EH (cell line): ENCODE measurements at places on chromosomes 5 and 9.

GRCh38 chr5:61534481-61535267, 202.6 kb downstream of the ZSWIM6 start:
- no peak for DNase-seq

- DNase-seq = no peak
Measured at GRCh38 chr5:168086746-168087145, 204.7 kb upstream of the WWC1 start.

DNA sequence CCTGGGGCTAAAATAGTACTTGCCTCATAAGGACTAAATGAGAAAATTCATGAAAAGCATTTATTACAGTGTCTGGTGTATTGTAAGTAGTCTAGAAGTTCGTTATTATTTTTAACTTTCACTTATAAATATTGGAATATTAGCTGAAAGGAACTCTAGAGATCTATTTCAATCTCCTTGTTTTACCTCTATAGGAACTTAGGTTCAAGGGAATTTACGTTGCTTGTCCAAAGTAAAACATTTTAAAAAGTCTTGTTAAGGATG, 55.5 kb downstream of the GARNL3 start:
- no peak for DNase-seq

GRCh38 chr5:94893412-94894135, 275.1 kb downstream of the SLF1 start:
- DNase-seq = peak; percentile 2

- no peak for DNase-seq
Measured at GRCh38 chr5:141850786-141851185, 27.4 kb downstream of the PCDH1 start.

GRCh38 chr5:73170522-73170921, 2.5 kb upstream of the TMEM174 start:
- DNase-seq = peak; percentile 45

DNA sequence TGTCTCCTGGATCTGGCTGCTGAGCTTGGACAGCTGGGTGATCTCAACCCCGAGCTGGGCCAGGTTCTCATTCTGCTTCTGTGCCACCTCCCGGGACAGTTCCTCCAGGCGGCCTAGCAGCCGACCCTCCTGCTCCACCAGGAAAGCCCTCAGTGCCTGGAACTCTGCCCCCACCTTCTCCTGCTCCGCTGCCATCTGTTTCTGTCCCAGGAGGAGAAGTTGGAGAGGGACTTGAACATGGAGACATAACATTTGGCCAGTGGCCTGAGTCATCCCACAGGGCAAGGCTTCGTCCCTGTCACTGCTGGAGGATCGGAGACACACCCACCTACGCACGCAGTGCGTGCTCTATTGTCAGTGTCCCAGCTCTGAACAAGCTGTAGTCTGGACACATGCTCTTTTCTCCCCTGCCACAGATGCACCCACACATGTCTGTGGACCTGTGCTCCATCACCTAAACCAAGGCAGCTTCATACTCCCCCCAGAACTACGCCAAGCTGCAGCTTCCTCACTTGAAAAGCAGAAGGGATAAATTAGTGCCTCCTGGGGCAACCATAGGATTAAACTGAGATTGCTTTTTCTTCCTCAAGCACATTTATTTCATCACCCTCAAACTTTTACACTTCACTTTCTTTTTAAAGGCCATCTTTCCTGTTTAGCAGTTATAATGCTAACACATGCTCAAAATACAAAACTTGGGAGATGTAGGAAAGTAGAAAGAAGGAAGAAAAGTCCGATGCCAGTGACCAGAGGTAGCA, 4.9 kb downstream of the TRIM7 start:
- no peak for DNase-seq

DNA sequence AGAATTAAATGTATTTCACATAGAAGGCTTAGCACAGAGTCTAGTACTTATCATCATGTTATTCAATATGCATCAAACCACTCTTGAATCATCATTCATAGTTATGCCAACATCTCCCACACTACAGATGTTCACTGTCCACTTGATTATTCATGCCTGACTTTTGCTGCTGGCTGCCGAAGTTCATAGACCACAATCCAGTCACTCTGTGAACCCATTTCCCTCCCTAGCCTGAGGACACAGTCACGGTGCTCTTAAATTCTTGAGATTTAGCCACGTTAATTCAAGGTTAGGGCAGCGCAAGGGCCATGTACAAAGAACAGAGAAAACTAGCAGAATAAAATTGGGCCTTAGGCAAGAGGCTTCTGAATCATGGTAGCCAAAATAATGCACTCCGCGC, 32.4 kb downstream of the ABCA1 start:
- peak; percentile 89 for DNase-seq

- no peak for DNase-seq
Measured at GRCh38 chr9:96080364-96080763, 204.9 kb downstream of the ERCC6L2 start.

DNA sequence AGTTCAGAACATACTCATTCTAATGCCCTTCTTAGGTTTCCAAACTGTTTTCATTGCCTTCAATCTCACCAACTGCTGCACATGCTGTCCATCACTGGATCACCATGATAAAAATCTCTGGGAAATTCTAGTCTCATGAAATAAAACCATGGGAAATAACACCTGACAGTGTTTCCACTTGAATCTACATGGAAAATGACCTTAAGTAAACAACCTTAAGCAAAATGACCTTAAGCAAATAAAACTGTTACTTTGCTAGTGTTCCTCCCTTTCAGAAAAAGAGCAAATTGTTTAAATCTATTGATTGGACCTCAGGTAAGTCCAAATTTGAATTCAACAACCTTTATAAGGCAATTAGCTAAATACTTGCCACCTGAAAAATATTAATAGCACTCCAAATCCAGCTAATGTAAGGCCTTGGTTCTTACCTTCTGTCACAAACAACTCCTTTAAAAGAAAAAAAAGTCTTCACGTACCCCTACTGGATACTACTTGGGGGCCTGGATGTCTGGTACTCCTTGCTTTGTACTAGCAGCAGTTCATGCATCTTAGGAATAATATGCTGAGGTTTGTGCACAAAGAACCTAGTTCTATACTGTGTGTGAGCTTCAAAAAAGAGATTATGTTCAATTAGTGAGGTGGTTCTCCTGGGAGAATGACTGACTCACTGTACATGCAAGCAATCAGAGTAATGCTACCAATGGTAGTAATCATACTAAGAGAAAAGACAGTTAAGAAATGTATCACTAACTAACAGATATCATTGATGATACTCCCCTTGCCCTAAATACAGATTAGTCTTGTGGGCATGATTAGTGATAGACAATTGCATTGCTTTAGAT, 630.4 kb downstream of the PSAT1 start:
- DNase-seq = no peak

GRCh38 chr5:150353032-150353675, 4.3 kb upstream of the TCOF1 start:
- DNase-seq = no peak

DNA sequence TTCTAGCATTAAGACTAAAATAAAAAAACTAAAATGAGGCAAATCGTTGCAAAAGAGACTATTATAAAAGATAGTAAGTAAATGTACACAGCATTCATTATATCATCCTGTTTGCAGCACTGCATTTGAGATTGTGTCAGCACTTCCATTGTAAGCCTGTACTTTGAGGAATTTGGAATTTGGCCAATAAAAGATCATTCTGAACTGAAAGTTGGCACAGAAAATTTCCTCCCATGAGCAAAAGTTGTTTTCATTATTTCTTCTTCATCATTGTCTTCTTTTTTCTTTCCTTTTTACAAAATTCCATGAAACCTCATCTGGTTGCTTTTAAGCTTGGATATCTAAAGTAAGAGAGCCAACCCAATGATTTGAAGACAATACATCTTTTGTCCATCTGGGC, 199.3 kb upstream of the ADAMTSL1 start:
- DNase-seq = peak; percentile 13

- DNase-seq = no peak
Measured at GRCh38 chr5:11496137-11496719, 408.0 kb downstream of the CTNND2 start.

GRCh38 chr5:79802406-79802805, 112.8 kb downstream of the CMYA5 start:
- DNase-seq = no peak

GRCh38 chr5:115601701-115602590, at the start of gene TICAM2:
Gene TICAM2, minus strand, starts transcription at chr5:115602479. Its CDS starts 21,223 bp downstream, at chr5:115581256.
- DNase-seq = peak; percentile 88

- DNase-seq = no peak
Measured at GRCh38 chr5:140255460-140256157, 47.3 kb downstream of the PFDN1 start.

- no peak for DNase-seq
Measured at GRCh38 chr9:21121595-21122251, 19.9 kb downstream of the IFNW1 start.

- DNase-seq = no peak
Measured at GRCh38 chr5:20215257-20215656, 227.3 kb upstream of the CDH18 start.

DNA sequence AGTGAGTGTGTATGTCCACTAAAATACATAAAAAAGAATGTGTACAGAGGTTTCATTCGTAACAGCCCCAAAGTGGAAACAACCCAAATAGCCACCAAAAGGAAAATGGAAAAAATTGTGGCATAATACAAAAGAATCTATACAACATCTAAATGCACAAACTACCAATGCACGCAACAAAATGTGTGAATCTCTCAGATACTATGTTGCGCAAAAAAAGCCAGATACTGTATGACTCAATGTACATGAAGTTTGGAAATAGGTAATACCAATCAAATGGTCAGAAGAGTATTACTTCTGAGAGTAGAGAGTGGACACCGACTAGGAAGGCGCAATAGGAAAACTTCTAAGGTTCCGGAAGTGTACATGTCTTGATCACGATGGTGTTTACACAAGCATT, 2.4 kb downstream of the XPA start:
- no peak for DNase-seq

GRCh38 chr5:152004095-152004494, 79.4 kb upstream of the GLRA1 start:
- DNase-seq = no peak

DNA sequence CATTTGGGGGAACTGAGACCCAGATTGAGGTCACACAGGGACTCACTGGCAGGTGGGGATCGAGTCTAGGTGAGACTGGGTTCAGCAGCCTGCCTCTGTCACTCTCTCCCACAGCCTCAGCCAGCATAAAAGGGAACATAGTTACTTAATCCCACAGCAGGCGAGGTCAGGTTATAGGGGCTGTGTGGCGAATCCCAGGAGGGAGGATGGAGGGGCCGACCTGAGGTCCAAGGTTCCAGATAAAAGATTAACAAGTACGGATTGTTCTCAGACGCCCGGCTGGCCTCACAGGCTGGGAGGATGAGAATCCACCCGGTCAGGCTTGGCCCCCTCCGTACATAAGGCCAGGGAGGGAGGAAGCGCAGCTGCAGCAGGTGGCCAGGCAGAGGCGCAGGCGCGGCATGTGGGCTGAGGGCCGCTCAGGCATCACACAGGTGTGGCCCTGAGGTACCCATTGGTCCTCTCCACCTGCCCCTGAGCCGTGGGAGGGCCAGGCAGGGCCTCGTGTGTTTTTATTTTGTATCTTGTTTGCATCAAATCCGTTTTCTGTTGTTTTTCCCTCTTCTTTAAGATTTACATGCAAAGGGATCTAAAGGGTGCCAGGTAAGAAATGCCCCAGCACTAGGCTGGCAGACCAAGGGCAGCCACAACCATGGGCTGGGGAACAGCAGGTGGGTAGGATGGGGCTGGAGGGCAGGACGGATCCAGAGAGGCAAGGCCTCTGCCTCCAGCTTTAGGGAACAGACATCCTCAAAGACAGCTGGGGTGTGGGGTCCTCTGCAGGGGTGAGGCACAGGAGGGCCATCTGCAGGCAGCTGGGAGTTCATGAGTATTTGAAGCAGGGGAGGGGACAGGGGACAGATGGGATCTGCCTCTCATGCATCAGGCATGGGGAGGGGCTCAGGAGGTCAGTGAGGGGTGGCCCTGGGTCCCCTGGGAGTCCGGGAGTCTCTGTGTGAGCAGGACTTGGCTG, 3.6 kb downstream of the SUSD3 start:
- DNase-seq = no peak

- DNase-seq = no peak
Measured at GRCh38 chr5:138952962-138953361, 77.8 kb upstream of the LRRTM2 start.

- no peak for DNase-seq
Measured at GRCh38 chr5:177491983-177492746, 5.2 kb downstream of the PDLIM7 start.

DNA sequence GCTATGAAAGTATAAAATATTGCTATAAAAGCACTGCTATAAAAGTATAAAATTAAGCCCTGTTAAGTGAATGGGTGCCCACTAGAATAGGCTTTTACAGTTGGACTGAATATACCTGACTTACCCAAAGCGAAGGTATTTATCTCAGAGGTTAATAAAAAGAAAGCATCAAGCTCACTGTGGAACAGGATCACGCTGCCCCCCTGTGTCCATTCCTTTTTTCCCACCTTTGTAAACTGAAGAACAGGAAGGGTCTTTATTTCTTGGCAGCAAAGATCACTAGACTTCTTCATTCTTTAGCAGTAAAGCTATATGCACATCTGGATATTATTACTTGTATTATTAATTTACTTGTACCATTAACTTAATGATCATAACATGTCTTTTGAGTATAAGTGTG, 22.1 kb upstream of the PLPP6 start:
- DNase-seq = peak; percentile 24

GRCh38 chr5:84727708-84728107, 343.0 kb upstream of the EDIL3 start:
- DNase-seq = no peak

DNA sequence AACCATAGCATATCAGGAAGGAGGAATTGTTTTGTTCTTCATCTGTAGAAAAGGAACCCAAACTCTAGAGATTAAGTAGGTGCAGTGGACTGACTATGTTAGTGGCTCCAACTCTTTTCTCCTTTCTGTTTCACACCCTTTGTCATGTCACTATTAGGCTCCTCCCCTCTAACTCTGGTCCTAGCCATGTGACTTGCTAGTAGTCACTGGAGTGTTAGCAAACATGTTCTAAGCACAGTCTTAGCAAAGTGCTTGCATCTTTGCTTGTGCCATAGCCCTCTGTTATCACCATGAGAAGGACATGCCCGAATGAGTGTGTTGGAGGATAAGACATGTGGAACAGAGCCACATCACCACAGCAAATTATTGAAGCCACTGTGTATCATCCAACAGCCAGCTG, 55.4 kb upstream of the PPP3R2 start:
- no peak for DNase-seq
